ENCODE measurements at places on chromosomes 6 and 20.

DNA sequence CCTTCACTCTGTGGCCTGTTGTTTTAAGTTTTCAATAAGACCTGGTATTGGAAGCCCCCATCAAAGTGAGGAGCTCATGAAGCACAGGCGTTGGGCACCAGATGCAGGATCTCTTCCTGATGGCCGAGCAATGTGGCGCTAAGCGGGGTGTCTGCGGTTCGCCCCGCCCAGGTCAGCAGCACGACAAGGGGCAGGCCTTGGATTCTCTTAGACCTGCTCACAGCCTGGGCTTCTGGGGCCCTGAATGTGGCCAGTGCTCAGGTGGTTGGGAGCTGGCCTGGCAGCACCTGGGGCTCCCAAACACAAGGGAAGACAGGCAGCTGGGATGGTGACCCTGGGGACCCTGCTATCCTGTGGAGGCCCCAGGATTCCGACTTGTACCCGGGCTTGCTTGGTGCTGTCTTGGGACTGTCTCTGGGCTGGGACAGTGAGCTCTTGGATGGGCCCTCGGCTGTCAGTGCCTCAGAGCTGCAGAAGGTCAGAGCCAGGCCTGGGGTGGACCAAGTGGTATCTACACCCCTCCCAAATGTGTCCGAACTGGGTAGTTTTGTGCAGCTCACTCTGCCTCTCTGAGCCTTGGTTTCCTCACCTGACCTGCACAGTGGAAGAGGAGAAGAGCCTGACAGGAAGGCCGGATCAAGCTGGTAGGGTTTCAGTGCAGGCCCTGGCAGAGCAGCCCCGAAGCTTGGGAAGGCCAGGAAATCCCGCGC is 69.1 kb downstream of the PHACTR3 start:
- DNase-seq = no peak

DNA sequence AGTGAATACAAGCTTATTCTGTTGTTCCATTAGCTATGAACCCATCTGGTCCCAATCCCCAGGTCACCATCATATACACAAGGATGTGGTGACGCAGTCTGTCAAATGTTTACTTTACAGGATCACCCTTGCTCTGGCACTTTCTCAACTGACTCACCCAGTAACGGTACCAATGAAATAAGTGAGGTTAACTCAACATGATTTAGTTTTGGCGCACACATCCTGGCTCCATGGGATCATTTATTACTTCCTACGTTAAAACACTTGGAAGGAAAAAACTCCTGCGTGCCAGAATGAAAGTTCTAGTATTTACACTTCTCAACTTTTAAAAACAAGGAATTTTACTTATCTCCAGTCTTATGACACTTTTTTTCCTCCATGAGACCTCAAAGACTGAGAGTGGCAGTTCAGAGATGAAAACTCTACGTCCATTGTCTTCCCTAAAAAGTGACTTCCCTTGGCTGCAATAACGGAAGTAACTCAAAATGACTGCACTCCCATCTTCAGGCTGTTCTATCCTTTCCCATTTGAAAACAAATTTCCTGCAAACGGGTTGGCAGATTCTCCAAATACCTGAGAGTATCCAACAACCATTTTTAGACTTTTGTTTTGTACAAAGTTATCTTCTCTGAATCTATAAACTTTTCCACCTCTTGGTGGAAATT is 15.9 kb downstream of the AGPAT4 start:
- no peak for DNase-seq

- peak; percentile 90 for DNase-seq
Measured at GRCh38 chr20:63216041-63216848, at the start of gene YTHDF1. Gene YTHDF1, minus strand, starts transcription at chr20:63216131. Its CDS starts 239 bp downstream, at chr20:63215892.

- no peak for DNase-seq
Measured at GRCh38 chr6:18022398-18023231, 35.2 kb upstream of the KIF13A start.
